ENCODE measurements at places on chromosomes 16 and 17.
A peak's percentile ranks its signal among the peaks of the same experiment; 100 is the strongest.

DNA sequence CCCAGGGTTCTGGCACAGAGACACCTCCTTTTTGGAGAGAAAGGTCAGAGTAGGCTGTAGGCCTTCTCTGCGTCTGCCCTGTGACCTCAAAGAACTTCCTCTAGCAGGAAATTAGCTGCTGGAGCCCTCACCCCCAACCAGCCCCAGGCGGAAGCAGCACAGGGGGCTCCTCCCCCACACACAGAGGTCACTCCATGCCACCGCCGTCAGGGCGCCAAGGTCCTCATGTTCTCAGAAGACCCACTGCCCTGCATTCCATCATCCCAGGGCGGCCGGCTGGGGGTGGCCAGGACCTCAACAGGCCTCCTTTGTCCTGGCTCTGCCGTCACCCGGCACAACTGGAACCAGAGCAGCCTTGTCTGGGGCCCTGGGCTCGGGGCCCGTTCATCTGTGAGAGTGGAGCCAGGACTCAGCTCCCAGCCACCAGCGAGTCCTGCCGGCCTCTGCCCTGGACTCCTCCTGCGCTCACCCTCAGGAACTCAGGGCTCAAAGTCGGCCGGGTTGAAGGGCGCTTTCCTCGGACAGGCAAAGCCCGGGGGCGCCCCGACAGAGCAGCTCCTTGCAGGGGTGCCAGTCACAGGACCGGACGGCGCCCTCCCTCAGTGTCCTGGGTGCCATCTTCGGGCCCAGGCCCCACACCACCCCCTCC is 1.2 kb downstream of the TMC6 start:
- peak; percentile 45 for DNase-seq

DNA sequence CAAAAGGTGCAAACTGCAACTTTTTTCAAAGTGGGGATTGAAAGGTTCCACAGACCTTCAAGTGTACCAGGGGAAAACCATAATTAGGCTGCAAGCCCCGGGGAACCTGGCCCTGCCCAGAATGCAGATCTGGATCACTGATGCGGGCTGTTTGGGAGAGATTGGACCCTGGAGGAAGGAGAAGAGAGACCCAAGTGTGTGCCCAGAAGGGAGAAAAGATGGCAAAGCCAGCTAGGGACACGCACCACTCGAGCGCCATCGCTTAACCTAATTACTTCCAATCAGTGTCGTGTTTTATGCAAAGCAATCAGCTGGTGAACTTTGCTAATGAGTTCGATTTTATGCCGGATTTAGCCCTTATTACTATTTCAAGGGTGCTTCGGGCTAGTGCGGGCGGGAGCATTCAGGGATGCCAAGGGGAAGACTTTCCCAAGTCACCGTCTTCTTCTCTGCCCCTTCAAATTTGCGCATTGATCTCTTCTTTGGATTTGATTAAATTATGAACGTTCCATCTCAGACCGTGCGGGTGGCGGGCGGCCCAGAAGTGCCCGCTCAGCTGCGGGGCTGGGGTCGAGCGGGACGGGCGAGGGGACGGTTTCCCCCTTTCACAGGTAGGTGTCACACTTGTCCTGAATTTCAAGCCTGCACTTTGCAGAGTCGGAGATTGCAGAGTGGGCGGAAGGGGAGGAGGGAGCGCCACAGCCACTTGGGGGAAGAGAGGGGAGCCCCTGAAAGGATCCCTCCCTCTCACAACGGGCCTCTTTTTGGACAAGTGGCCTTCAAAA is 4.0 kb downstream of the IRX5 start:
- no peak for DNase-seq

GRCh38 chr16:9195287-9195686 is 103.8 kb downstream of the HAPSTR1 start:
- DNase-seq: no peak

GRCh38 chr17:34360601-34361270 is 2.3 kb downstream of the CCL1 start:
- DNase-seq: no peak

DNA sequence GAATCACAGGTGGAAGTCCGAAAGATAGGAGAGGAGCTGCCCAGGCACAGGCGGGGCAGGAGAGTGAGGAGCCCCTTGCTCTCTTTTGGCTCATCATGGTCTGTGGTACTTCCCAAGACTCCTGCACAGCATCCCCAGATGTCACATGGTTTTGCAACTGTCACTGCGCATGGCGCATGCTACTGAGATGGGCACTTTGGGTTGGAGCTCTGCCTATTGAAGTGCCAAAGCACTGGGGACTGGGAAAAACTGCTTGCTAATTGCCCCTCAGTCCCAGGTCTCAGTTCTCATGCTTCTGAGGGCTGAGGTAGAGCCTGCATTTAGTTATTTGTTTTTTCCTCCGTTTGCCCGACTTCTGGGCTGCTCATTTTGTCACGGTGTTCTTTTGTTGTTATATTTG is 156.8 kb upstream of the CDH13 start:
- no peak for DNase-seq

GRCh38 chr16:85158743-85159178 is 46.5 kb upstream of the CIBAR2 start:
- no peak for DNase-seq

GRCh38 chr17:7203391-7203790 is 16.2 kb downstream of the DLG4 start:
- DNase-seq: no peak

GRCh38 chr16:8070506-8070905 is 519.8 kb downstream of the TMEM114 start:
- no peak for DNase-seq

- DNase-seq: peak; percentile 96
Measured at GRCh38 chr17:55693254-55694216, 29.1 kb downstream of the TMEM100 start.

DNA sequence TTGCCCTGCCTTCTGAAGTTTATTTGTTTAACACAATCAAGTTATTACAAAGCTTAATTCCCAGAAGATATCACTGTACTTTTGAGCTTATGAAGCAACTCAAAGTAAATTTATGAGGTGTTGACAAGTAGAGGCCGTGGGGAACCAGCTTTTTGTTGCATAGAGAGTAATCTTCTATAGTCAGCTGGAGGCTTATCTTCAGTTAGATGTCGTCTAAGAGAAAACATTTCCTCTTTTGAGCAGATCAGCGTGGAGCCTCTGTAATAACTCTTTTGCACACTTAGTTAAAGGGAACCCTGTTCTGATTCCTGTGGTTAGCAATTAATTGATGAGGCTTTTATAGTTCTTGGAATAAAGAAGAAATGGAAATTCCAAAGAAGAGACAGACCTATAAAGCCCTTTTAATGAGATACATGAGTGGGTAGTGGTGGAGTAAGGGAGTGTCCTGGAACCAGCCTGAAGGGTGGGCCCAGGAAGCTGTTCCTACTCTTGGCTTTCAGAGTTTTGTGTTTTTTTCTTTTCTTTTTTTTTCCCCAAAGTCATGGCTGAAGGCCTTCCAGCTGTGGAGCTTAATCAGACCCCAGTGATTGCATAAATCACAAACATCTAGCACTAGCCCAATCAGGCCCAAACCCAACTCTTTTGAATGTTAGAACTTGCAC is 28.9 kb upstream of the MAP3K14 start:
- peak; percentile 69 for DNase-seq

DNA sequence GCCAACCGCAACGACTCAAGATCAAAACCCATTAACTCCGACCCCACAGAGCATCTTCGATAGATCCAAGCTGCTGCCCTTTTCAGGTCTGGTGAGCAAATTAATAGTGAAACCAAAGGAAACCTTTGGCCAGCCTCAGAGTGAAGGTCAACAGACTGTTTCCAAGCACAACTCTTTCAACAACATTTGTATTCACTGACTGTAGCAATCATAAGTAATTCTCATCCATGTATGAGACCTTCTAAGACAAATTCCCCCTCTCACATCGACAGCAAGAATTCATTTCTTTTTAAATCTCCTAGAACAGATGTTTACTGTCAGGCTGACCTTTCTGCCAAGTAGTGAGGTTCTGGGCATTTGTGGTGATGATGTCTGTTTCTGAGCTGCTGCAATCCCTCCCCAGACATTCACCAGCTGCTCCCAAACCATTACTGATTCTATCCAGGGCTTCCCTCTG is 64.2 kb downstream of the SLC39A11 start:
- peak; percentile 86 for DNase-seq

DNA sequence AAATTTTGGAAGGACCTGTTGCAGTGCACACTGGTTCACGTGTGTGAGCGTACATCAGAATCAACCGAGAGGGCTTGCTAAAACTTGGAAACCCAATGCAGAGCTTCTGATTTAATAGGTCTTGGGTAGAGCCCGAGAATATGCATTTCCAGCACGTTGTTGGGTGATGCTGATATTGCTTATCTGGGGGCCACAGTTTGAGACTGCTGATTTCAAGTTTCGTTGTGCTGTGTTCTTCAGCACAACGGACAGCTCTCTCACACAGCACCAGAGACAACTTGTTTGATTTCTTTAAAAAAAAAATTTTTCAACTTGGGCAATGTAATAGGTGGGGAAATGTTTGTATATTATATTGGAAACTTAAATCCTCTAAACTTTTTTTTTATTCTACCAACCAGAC is 9.4 kb downstream of the OR4D2 start:
- DNase-seq: peak; percentile 11

DNA sequence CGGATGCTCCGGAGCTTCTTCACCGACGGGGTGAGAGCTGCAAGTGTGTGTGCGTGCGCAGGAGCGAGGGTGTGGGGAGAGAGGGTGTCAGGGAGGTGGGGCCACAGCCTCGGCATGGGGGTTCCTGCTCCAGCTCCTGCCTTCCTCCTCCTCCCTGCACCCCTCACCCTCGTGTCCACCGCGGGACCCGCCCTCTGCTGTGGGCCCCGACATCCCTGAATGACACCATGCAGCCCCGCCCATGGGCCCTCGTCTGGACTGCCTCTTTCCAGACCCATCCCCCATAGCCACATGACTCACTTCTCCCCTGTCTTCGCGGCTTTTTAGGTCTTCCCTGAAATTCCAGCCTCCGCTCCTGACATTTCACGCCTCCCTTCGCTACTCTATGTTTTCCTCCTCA is 41.6 kb downstream of the ARHGAP23 start:
- DNase-seq: peak; percentile 82

DNA sequence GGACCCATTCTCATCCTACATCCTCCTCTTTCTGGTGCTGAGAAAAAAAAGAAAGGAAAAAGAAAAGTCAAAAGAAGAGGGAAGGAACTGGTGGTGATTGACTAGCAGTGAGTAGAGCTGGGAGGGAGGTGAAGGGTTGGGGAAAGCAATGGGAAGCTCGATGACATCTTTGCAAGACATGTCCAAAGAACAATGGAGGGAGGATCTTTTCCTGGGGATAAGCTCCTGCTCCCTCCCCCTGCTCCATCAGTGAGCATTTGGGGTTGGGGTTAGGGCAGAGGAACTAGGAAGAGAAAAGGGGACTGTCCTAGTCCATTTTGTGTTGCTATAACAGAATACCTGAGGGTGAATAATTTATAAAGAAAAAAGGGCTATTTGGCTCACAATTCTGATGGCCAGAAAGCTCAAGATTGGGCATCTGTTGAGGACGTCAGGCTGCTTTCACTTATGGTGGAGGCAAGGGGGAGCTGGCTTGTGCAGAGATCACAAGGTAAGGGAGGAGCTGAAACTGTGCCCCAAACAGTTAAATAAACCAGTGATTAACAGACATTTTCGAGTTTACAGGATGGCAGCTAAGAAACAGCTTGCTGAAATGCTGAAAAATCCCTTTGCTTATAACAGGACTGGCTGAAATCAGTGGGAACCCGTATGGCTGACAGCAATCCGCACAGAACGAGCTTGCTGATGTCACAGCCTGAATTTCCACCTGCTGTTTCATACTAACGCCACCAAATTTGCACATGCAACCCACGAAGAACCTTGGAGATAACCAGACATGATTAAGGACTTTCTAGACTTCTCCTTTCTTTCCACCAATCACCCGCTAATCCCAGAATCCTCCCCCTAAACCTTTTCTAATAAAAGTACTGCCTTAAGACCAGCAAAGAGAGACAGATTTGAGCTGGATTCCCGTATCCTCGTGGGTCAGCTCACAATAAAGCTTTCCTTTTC is 1.6 kb upstream of the ODF4 start:
- no peak for DNase-seq

- no peak for DNase-seq
Measured at GRCh38 chr17:11109106-11109505, 131.9 kb upstream of the SHISA6 start.

DNA sequence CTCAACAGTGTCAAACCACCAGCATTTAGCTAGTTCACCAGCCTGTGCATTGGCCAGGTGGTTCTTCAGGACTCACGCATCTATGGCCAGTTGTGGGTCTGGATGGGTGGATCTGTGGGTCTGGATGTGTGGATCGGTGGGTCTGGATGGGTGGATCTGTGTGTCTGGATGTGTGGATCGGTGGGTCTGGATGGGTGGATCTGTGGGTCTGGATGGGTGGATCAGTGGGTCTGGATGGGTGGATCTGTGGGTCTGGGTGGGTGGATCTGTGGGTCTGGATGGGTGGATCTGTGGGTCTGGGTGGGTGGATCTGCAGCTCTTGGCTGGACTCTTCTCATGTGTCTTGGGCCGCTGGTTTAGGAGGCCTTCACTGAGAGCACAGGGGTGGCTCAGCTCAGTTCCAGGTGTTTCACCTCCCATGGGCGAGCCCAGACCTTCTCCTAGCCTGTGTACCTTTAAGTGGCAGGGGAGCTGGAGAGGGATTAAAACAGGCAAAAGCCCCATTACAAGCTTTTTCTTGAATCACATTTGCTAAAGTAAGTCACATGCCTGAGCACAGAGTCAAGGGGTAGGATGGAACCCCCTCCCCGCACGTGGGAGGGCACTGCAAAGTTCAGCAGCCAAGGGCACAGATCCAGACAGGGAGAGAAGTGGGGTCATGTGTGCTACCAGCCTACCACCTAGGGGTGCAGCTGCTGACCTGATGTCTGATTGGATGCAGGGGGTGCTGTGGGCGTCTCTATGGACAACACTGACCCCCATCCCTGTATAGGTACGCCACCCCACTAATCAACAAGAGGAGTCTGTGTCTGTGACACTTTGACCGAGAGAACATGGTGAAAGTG is 3.4 kb upstream of the NUBP1 start:
- DNase-seq: no peak

GRCh38 chr17:15340966-15341365 is 431 bp downstream of the TEKT3 start:
- no peak for DNase-seq

GRCh38 chr16:15972046-15972868 is 22.8 kb downstream of the ABCC1 start:
- DNase-seq: peak; percentile 56

GRCh38 chr17:12739500-12739899 is 49.8 kb upstream of the ARHGAP44 start:
- no peak for DNase-seq

Measured in mesenchymal stem cell (in vitro differentiated cells and primary cell).